ENCODE measurements at places on chromosomes 1 and 21.

DNA sequence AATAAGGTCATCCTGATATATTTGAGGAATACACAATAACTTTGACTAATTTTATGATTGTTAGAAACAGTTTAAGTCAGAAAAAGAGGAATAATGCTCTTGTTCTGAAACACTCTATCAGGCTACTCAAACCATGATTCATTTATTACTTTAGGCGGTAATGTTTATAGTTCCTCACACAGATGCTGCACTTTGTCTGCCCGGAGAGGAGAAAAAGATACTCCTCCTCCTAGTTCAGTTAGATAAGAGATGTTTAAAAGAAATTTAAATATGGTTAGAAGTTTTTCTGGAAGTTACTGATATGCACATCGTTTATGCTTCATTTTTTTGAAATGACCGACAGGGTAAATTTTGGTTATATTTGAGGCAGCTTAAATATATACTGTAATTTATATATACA is 103.0 kb downstream of the ZMYM4 start:
- no peak for DNase-seq

DNA sequence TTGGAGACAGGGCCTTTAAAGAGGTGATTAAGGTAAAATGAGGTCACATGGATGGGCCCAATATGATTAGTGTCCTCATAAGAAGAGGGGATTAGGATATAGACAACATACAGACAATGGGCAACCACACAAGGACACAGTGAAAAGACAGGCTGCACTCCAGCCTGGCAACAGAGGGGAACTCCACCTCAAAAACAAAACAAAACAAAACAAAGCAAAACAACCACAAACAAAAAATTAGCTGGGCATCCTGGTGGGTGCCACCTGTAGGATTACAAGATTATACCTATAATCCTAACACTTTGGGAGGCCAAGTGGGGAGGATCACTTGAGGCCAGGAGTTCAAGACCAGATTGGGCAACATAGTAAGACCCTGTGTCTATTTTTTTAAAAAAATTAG is 4.8 kb upstream of the MDM4 start:
- DNase-seq = no peak

DNA sequence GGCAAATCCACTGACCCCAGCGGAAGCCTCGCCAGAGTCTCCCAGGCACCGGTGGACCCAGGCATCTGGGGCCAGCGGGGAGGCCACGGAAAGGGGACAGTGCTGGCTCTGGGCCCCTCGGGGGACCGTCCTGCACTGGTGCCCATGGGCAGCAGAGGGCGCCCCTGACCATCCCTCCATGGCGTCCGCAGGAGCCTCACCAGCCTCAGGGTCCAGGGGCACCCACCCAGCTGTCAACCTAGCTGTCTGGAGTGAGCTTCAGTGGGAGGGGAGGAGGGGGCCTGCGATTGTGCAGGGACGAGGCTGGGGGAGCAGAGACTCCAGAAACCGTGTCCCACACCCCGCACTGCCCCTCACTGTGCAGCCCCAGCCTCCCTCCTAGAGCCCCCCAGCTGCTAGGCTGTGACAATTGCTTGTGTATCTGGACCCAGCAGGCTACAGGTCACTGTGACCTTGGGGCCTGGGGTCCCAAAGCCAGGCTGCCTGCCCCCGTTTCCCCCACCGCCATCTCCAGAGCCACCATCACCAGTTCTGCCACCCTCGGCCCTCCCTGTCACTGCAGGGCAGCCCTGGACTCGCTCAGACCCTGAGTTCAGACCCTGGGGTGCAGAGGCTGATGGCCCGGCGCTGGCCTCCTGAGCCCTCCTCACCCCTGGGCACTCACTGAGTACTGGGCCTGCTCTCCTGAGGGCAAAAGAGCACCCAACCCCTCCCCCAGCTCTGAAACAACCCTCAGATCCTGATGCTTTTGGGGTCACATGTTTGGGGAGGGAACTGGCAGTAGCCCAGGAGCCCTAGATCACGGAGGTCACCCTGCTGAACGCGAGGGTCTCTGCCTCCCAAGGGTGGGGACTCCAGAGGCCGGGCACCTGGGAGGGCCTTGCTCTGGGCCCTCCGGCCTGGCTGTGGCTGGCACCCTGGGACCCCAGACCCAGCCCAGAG is 10.6 kb upstream of the COL6A1 start:
- DNase-seq = no peak

DNA sequence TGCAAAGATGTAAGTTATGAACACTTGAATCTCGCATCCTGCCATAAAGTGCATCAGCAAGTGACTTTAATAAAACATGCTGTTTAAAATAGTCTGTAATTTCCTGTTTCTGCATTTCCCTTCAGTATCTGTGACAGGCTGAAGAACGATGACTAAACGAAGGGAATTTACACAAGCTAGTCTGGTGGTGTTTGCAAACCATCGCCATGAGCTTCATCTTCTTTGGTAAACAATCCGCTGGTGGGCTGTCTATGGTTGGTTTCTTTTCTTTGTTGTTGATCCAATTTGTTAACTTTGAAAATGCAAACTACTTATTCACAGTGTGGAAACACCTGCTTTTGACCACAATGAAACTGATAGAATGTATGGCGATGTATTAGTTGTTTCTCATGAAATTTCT is 13.9 kb downstream of the SERTAD4 start:
- DNase-seq = no peak

- no peak for DNase-seq
Measured at GRCh38 chr1:88979054-88979748, 13.2 kb downstream of the KYAT3 start.

DNA sequence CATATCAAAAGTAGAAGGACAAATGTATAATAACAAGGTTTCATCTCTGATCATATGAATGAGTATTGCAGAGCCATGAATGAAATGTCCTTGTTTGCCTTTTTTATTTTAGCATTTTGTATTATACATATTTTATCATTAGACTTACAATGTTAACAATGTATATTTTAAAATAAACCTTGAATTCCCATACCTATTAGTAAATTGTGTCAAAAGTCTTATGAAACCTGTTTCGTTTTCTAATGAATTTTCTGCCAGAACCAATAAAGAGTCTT is 646 bp downstream of the DNAJB4 start:
- DNase-seq = no peak

DNA sequence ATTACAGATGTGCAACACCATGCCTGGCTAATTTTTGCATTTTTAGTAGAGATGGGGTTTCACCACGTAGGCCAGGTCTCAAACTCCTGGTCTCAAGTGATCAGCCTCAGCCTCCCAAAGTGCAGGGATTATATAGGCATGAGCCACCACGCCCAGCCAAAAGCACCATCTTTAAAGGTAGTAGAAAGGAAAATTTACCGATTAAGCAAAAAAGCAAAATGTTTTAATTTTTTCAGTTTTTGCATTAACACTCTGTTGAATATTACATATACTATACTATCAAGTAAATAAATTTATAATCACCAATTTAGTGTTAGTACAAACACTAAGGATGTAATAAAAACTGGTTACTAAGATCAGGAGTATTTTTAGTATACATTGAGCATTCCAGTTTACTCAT is 20.6 kb downstream of the RC3H1 start:
- no peak for DNase-seq

GRCh38 chr1:183180634-183181056 is 5.4 kb upstream of the LAMC2 start:
- no peak for DNase-seq

DNA sequence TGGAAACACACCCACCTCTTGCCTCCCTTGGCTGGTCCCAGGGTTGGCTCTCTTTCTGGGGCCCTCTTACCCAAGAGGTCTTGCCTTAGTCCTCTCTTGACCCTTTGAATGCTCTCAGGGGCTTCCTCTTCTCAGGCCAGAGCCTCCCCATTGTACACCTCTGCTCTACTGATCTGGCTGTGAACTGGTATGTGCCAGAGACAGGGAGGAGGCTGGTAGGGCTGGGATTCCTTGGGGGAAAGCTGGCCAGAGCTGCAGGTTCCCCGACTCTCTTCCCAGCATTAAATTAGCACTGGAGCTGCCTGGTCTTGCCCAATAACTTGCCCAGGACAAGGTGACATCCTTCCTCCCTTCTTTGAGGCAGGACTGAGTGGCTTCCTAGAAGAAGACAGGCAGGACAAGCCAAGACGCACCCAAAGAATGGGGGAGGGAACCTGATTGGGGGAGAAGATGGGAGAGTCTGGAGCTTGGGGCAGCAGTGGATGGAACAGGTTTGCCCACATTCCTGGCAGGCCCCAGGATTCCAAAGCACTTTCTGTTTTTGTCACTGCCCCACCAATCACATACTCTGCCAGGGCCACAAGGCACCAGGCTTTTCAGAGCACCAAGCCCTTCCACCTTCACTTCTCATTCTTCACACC is 37.2 kb upstream of the CITED4 start:
- no peak for DNase-seq

DNA sequence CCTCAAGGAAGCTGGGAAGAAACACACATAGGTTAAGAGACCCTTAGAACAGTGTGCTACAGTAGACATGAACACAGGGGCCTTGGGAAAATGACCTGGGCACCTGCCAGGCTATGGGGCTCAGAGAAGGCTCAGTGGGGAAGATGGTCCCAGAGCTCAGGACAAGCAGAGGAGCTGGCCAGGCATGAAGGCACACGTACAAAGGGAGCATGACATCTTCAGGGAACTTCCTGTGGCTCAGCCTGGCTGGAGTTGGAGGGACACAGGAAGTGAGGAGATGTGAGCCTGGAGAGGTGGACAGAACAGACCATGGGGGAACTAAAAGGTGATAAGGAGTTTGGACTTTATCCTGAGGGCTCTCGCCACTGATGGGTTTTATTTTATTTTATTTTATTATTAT is 3.8 kb upstream of the SLC50A1 start:
- no peak for DNase-seq

- DNase-seq = no peak
Measured at GRCh38 chr1:31752952-31753475, 11.1 kb downstream of the ADGRB2 start.

DNA sequence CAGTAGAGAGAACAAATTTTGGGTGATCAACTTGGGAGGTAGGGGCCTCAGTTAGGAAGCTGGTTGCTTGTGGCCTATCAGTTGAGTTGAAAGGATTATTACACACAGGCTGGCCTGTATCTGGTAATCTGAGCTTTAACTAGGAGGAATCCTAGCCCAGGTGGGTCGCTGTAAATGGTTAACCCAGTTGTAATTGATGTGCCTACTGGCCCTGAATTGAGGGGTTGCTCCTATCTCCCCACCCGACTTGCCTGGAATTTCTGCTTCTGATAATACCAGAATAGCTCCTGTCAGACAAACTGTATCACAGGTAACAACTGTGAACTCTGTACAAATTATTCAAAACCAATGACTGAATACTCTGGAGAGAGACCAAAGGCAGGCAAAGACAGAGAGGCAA is 210.4 kb upstream of the RUNX1 start:
- no peak for DNase-seq

DNA sequence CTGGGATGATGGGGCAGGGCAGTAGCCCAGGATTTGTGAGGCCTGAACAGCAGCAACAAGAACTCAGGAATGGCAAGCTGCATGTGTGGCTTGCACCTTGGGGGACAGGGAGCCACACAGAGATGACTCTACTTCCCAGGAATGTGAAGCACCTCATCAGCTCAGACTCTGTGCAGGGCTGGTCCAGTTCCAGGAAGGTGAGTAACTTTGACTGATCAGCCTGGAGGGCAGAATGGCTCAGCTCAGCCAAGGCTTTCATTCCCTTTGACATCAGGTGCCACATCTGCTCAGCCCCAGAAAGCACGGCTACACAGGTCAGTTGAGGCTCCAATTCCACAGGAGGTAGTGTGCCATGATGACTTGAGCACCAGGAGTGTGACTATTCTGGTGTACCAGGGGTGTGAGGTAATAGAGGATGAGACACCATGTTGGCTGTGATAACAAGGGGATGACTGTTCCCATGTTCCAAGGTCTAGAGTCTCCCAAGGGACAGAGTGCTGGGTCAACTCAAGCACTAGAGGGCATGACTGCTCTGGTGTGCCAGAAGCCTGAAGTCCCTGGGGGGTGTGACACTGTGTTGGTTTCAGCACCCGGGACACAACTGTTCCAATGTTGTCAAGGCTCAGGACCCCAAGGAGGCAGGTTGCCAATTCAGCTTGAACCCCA is 625.8 kb upstream of the ADGRL2 start:
- DNase-seq = no peak

GRCh38 chr1:83102630-83103071 is 896.3 kb downstream of the TTLL7 start:
- no peak for DNase-seq

- no peak for DNase-seq
Measured at GRCh38 chr1:104468282-104468681, 718.6 kb downstream of the AMY1C start.

DNA sequence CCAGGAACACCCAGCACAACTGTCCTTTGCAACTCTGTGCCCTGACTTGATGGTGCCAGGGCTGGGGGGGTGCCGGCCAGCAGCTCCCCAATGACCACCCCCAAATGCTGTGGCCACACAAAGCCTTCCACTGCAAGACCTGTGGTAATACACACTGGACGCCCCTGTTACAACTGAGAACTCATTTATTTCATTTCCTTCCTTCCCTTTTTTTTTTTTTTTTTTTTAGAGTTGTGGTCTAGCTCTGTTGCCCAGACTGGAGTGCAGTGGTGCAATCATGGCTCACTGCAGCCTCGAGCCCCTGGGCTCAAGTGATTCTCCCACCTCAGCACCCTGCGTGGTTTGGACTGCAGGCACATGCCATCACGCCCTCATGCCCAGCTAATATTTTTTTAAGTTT is 25.2 kb downstream of the TP73 start:
- no peak for DNase-seq

GRCh38 chr1:202207292-202207691 is 13.7 kb downstream of the LGR6 start:
- no peak for DNase-seq

DNA sequence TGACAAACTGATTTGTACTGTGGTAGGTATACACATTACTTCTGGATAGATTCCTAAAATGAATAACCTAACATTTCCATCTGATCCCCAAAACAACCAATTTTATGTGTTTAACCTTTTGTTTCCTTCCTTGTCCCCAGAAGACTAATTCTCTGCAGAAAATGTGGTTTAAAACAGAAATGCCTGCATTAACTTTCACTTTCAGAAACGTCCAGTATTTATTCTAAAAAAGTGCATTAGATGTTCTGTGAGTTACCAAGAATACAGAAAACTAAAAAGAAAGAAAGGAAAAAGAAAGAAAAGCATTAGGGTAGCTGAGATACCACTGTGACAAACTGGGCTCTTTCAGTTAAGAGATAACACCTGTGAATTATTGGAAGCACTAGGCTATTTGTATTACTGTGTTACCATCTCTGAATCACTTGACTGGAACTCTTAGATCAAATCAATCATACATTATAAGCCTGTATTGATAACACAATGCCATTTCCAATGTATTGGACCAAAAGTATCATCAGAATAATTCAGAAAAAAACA is 177.7 kb downstream of the NCAM2 start:
- no peak for DNase-seq

All from stimulated activated CD8-positive, alpha-beta memory T cell treated with anti-CD3 and anti-CD28 coated beads, Interleukin-7, amount 100 ng/mL, for 4 hours (primary cell).